OCI-LY7 (cell line): ENCODE measurements at places on chromosomes 2 and 18. TPM values are rescaled to one million over a fixed set of nuclear protein-coding genes. Genes with fewer than 3 reads are reported as not detected.

The REG3A gene
- not detected in 2 replicates for total RNA-seq

The SPP2 gene
- not detected in 2 replicates for total RNA-seq

The POTEF gene
- total RNA-seq = not detected in 2 replicates

The PPIL3 gene
- total RNA-seq = 75.0 and 76.4 TPM in 2 replicates

The DPYSL5 gene
- not detected in 2 replicates for total RNA-seq

The SERPINB3 gene
- total RNA-seq = not detected in 2 replicates

The SLC16A14 gene
- total RNA-seq = not detected in 2 replicates

The SCN3A gene
- total RNA-seq = 8.0 and 9.5 TPM in 2 replicates

The RAB17 gene
- total RNA-seq = not detected in 2 replicates
